ENCODE measurements at places on chromosomes 13 and 19.

GRCh38 chr19:38868551-38868950, 9.5 kb downstream of the RINL start:
- DNase-seq: no peak

- no peak for DNase-seq
Observed at GRCh38 chr19:17376935-17377600, at the start of gene PLVAP. Gene PLVAP, minus strand, starts transcription at chr19:17377342. Its CDS starts 54 bp downstream, at chr19:17377288.

DNA sequence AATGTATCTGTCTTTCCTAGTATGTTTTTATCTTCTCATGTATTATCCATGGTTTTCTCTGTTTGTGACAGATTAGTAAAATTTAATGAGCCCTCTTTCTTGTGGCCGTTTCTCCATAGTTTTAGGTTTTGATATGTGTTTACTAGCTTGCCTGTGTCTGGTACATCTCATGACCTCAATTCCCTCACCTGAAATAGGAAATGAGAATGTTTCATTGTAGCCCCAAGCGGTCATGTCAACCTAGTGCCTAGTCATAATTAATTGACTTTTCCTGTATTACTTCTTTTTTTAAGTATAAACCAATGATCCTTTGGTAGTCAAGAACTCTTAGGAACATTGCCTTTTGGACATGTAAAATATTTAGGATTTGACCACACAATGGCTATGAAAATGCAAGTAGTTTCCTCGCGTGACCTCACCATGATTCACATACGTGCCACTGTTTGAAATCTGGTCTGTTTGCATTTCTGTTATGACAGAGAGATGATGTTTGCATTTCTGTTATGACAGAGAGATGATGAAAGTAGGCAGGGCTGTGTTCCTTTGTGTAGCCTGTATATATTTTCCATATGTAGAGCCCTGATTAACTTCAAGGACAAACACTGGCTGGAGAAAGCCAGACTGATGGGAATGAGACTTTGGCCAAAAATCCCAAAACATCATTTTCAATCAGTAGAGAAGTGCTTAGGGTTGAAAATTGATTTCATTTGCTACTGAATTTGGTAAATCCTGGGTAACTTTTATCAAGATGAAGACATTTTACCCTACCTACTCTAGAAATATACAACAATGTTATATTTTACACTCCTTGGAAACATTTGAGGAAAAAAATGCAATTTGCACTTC, 104.8 kb downstream of the TNFRSF19 start:
- no peak for DNase-seq

DNA sequence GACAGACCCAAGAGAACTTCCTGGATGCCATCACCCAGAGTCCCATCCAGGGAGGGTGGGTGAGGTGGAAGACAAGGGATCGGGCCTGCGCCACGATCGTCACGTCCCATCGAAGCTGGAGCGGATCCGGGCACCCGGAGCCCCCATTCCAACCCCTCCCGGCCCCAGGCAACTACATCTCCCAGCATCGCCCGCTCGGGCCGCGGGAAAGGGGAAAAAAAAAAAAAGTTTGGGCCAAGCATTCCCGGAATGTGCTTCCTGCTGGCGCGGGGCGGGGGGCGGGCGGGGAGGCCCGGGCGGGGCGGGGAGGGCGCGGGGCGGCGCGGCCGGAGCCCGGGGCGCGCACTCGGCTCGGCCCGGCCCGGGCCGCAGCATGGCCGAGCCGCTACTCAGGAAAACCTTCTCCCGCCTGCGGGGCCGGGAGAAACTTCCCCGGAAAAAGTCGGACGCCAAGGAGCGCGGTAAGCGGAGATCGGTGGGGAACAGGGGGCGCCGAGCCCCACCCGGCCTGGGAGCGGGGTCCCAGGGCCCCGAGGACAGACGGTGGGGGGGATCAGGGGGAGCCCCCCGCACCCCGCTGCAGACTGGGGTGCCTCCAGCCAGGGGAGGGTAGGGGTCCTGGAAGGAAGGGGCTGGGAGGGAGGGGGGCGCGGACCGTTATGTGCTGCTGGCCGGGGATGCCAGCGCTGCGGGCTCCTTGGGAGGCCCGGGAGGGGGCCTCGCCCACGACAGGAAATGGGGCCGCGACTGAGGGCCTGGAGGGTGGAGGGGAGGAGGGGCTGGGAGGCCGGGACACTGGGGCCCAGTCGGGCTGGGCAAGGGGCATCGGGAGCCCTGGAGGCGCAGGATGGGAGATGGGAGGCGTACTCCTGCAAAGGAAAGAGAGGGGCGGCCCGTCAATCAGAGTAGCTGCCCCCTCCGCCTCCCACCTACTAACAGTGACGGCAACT, at the start of gene SYDE1:
TSS of gene SYDE1 (plus strand) at position 341 of the 950 bp plus-strand sequence. CDS start at position 374, 33 bp downstream.
- DNase-seq: no peak

- DNase-seq: no peak
Observed at GRCh38 chr13:99071666-99072065, 93.8 kb upstream of the DOCK9 start.

DNA sequence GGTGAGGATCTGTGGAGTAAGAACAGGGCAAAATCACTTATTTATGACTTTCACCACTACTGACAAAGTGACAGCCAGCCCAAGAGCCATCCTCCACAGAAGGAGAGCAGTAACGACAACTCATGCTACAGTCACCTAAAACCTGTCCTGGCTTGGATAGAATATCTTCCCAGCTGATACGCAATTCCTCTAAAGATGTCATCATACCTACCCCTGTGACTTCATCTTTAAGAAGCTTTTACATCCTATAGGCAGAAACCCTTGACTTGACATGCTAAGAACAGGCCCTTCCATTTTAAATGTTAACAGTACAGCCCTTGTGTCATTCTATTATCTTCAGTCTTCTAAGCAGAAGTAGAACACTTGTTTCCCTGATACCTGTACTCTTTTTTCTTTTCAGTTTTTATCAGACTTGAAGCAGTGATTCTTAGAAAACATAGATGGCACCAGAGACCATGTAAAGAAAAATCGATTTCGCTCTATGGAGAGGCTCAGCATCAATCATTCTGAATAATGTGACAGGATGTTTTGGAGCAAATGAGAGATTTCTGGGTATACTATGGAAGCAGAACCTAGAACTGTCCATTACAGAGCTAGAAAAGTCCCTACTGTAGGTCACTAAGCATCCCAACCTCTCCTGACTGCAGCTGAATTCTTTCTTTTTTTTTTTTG, 20.1 kb downstream of the STOML3 start:
- no peak for DNase-seq
